Stimulated activated CD8-positive, alpha-beta memory T cell treated with anti-CD3 and anti-CD28 coated beads, Interleukin-12 subunit alpha, Interleukin-12 subunit beta, amount 100 ng/mL, for 1 hour (primary cell): ENCODE measurements at places on chromosomes 5 and 9.

DNA sequence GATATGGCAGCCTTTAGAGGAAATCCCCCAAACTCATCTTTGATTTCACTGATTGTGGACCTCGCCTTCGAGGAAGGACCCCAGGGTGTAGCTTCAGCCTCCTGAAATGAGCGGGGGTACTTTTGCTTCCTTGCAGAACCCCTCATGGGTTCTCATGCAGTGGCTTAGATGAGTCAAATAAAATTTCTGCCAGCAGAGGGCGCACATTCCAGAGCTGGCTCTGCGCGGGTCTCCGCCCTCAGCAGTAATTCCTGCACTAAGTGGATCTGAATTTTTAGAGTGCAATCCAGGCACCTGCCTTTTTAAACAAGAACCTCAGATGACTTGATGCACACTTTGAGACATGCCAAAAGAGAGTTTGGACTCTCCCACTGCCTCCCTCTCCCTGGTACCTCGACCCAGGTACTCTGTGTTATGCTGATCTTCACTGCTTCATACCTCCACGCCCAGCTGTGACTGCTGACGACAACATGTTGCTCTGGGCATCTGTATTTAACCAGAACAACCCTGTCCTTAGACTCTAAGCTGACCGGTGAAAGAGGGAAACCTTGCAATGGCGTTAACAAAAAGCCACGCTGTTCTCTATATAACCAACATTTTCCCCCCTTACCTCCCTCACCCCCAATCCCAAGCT is 7.3 kb downstream of the EGFLAM start:
- peak; percentile 6 for DNase-seq

DNA sequence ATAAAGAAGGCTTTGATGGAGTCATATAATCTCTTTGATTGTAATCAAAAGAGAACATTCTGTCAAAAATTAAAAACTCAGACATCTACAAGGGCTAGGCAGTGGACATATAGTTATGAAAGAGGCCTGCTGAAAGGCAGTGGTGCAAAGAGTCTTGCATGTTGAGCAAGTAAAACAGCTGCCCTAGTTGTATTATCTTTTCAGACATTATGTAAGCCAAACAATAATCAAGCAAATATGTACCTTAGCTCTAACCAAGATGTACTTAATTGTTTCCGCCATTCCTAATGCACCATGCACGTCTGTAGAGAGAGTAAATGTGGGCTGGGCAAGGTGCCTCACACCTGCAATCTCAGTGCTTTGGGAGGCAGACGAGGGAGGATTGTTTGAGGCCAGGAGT is 14.3 kb downstream of the GAPT start:
- DNase-seq, result no peak

DNA sequence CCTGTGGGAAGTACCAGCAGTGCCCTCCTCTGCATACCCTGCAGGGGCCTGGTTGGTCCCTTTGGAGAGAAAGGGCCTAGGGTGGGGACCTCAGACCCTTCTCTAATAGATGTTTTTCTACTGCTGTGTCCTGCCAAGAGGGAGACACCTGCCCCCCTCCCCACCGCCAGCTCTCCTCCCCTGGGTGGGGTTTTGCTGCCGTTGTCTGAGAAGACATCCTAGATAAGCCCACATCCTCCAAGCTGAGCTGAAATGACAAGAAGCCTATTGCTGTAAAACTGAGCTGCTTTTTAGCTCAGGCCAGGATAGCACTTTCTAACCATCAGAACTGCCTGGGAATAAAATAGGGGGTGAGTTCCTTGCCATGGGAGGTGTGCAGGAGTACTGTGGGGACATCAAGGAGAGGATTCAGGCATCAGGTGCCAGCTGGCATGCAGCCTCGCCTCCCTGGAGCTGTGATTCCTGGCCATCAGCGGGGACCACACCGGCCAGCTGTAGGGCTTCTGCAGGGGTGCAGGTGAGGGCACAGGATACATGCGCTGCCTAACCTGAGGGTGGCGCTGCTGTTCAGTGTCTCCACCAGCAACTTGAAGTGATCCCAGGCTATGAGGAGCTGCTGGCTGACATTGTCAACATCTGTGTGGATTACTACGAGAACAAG is 37.9 kb downstream of the CYFIP2 start:
- DNase-seq, result no peak

- no peak for DNase-seq
Measured at GRCh38 chr5:75331095-75332090, 5.6 kb upstream of the HMGCR start.

DNA sequence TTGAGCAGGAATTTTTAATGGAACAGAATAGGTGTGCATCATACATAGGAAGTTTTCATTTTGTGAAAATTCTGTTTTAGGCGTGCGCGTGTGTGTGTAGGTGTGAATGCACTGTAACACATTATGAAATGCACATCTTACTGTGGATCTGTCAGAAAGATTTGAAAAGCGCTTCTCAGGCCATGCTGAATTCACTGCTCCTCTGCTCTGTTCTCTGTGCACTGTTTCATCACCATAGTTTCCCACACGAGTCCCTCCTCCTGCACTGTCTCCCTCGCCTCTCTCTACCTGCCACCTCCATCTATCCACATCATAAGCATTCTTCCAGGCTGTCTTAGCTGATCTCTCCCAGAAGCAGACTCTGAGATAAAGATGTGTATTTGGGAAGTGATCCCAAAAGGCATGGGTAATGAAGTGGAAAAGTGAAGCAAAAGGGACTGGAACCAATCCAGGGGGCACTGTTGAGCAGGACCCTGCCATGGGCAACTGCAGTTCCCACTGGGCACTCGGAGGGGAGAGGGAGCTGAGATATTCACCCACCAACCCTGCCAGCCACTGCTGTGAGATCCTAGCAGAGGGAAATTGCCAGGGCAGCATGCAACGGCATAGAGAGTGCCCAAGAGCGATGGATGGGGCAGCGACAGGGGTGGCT is 65.9 kb downstream of the GABBR2 start:
- no peak for DNase-seq

DNA sequence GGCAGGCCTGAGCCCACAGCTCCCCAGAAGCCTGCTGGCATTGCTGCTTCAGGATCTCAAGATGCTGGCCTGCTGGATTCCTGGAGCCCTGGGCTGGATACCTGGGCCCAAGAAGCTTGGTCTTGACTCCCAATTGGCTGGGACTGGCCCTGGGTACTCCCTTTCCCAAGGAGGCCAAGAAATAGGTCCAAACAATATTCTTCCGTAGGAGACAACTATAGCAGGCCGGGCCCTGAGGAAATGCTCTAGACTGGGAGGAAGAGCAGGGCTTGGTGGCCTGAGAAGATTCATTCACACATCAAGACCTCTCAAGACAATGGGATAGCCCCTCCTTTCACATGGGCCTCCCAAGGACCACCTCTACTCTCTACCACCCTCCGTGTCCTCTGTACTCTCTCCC is 7.9 kb downstream of the CSF2 start:
- DNase-seq, result no peak

- no peak for DNase-seq
Measured at GRCh38 chr9:114990901-114991300, 60.5 kb upstream of the TNFSF8 start.

- no peak for DNase-seq
Measured at GRCh38 chr5:171495122-171495700, 75.8 kb downstream of the FGF18 start.

DNA sequence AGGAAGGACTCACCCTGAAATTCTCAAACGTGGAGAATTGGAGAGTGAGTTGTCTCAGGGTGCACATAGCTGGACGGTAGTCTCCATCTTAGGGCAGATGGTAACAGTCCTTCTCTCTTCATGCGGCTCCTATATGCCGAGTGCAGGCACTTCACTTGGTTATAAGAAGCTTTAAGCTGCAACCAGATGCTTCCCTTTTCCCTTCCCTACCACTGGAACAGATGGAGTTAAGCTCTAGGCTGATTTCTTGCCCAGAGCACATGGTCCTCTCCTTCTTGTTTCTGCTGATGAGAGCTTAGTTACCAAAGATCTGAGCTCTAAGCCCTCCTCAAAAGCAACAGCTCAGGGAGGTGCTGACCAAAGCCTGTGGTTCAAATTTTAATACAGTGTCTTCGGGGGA is 355.7 kb downstream of the ARHGEF28 start:
- DNase-seq, result no peak

GRCh38 chr5:6700074-6700684 is 13.1 kb upstream of the TENT4A start:
- no peak for DNase-seq

GRCh38 chr5:112857866-112858265 is 3.2 kb upstream of the SRP19 start:
- no peak for DNase-seq

- no peak for DNase-seq
Measured at GRCh38 chr5:1771149-1772065, 28.2 kb downstream of the MRPL36 start.

GRCh38 chr9:14406463-14406862 is 92.5 kb upstream of the NFIB start:
- no peak for DNase-seq

- no peak for DNase-seq
Measured at GRCh38 chr9:33697171-33697570, 98.2 kb upstream of the PRSS3 start.

GRCh38 chr5:139863855-139864558 is 68.4 kb downstream of the PSD2 start:
- peak; percentile 30 for DNase-seq

- no peak for DNase-seq
Measured at GRCh38 chr5:100828071-100828897, 74.8 kb downstream of the ST8SIA4 start.

DNA sequence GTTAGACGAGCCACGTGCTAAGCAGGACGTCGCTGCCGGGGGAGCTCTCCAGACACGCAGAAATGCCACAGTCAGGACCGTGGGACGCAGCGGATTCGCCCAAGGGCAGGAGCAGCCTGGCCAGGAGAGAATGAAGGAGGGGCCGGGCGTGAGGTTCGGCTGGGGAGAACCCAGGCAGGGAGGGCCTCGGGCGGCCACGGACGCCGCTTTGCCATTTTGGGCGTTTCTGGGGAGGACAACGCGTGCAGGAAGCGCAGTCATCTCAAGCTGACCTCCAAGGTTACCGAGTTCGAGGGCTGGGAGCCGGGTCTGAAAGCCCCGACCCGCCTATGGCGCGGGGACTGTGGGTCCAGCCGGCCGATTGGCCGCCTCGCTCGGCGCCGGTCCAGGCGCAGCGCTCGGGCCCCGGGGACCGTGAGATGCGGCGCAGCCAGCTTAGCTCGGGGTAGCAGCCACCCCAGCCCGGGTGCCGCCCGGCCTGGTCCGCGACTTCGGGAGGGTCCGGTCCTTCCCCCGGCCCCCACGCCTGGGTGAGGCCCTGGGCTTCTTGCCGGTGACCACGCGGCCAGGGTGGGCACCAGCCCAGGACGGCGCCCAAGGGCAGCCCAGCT is 760 bp upstream of the MAN1B1 start:
- DNase-seq, result no peak

DNA sequence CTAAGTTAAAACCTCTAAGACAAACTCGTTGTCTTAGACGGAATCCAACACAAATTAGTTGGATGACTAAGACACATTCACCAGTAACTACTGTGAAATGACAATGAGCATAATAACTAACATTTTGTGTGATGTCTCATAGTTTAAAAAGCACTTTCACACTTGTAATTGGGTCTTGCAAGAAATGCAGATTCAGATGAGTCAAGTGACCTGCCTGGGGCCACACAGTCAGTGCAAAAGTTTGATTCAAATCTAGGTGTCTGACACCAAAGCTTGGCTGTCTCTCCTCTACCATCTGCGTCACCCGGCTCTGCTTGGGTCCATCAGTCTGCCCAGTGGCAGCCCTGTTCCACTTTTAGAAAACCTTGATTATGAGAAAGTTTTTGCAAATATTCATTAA is 143.7 kb downstream of the TTLL11 start:
- DNase-seq, result no peak

GRCh38 chr9:131529597-131530545 is 1.2 kb downstream of the UCK1 start:
- DNase-seq, result no peak

DNA sequence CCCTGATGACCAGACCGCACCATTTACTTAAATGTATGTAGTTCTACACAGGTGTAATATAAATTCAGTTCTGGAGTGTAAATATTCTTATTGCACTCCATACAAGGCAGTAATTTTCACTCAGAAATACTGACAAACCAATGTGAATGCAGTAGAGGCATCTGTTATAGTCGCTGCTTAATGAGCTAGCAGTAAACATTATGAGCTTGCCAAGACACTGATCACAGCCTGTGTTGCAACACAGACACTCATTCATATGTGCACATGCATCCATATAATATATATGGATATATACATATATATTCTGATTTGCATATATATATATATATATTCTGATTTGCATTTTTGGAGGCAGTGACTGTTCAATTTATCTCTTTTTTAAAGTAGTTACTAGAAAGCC is 435.1 kb upstream of the ST8SIA4 start:
- no peak for DNase-seq

DNA sequence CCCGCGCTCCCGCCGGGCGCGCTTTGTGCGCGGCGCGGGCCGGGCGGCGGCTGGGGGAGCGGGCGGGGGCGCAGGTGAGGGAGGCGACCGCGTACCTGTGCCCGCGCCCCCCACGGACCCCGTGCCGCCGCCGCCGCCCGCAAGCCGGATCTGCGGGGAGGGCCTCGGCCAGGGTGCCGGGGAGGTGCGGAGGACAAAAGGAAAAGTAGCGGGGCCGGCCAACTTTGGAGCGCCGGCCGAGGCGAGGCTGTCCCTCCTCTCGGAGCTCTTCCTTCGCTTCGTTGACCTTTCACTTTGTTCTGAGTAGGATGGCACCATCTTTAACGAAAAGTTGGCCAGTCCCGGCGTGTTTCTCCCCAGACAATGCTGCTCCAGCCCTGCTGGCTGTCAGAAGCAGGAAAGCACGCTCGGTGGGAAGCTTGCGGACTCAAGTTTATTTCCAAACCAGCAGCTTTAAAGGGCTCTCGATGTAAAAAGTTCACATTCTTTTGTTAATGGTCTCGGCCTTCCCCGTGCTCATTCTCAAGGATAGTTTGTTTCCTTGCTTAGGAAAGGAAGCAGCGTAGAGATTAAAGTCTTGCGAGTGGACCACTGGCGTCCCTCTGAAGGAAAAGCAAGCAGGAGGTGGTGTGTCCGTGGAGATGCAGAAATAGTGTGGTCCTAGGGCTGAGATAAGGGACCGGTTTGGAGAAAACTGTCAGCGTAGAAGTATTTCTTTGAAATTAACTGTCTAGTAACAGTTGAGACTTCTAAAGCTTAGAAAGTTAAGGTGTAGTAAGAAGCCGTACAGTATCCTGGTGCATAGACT is 639 bp downstream of the EHMT1 start:
- no peak for DNase-seq

DNA sequence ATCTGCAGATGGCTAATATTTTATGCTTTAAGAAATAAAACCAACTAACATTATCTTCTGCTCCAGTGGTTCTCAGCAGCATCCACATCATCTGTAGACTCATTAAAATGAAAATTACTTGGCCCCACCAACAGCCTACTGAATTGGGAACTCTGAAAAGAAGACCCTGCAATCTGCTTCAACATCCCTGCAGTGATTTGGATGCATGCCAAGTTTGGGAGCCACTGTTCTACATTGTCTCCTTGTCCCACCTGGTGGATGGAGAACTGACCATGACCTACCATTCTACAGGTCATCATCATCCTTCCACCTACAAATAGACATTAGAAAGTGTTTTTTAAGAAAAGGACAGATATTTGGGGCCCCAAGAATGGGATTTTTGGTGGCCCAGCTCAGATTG is 71.1 kb downstream of the ACER2 start:
- DNase-seq, result no peak
